ENCODE measurements at places on chromosomes 16 and 17.

GRCh38 chr17:82734987-82735866, at the start of gene FN3K:
TSS of gene FN3K (plus strand) at chr17:82735615. CDS start at chr17:82735637, 22 bp downstream.
- no peak for DNase-seq

GRCh38 chr16:57624806-57625500, 3.5 kb upstream of the ADGRG1 start:
- DNase-seq = no peak

DNA sequence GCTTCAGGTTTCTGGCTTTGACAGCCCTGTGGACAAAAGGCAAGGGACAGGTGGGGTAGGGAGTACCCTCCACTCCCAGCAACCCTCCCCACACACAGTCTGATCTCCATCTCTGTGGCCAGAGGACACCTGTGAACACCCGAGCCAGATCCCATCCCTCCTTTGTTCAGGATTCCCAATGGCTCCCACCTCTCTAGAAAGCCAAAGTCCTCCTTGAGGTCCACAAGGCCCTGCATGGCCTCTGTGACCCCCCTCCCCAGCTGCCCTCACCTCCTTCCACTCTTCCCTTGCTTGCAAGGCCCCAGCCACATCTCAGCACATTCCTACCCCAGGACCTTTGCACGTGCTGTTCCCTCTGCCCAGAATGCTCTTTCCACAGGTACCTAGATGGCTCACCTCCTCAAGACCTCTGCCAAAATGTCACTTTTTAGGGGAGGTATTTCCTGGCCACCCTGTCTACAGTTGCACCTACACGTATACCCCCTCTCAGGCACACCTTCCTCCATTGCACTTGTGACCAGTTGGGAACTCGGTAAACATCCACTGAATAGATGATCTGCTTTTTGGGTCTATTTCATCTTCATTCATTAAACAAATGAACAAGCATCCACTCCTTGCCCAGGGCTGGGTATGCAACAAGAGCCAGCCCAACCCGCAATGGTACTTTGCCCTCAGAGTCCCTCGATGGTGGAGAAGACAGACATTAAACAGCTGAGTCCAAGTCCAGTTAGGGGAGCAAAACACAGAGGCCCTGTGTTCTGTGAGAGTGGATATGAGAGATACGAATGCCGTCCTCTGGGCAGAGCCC, 107.0 kb downstream of the CRLF3 start:
- DNase-seq = no peak

GRCh38 chr17:67942810-67943209, 53.5 kb downstream of the C17orf58 start:
- no peak for DNase-seq

DNA sequence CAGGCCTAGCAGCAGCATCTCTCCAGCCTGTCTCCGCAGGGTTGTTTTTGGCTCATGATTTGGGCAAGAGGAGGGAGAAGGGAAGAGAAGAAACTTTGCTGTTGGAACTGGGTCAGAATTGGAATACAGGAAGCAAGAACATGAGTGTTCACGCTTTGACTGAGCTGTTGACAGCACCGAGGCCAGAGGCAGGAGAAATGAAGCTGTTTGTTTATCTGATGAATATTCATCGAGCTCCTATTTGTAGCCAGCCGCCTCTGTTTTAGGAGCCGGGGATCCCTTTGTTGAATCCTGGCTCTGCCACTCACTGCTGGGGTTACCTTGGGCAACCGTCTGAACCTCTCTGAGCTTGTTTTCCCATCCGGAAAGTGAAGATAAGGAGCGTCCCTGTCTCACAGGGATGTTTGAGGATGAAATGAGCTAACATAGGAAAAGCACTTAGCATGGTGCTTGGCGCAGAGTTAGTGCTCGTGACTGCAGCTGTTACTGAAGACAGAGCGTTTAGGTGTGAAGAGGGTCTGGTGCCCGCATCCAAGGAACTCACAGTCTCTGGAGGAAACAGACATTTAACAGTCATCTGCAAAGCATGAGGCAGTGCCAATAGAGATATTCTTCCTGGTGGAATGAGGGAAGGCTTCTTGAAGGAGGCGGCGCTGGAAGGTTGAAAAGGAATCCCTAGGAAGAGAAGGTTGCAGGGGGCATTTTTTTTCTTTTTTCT, 29.2 kb downstream of the RAP1GAP2 start:
- DNase-seq = no peak

GRCh38 chr17:20948984-20949777, 93.6 kb downstream of the USP22 start:
- DNase-seq = peak; percentile 30

- DNase-seq = no peak
Observed at GRCh38 chr17:34656801-34657200, 77.4 kb downstream of the TMEM132E start.

GRCh38 chr16:27199736-27200135, 3.6 kb upstream of the KDM8 start:
- no peak for DNase-seq

GRCh38 chr16:11609474-11610120, 22.9 kb upstream of the LITAF start:
- DNase-seq = no peak

- no peak for DNase-seq
Observed at GRCh38 chr17:43092901-43093300, 32.3 kb downstream of the BRCA1 start.

DNA sequence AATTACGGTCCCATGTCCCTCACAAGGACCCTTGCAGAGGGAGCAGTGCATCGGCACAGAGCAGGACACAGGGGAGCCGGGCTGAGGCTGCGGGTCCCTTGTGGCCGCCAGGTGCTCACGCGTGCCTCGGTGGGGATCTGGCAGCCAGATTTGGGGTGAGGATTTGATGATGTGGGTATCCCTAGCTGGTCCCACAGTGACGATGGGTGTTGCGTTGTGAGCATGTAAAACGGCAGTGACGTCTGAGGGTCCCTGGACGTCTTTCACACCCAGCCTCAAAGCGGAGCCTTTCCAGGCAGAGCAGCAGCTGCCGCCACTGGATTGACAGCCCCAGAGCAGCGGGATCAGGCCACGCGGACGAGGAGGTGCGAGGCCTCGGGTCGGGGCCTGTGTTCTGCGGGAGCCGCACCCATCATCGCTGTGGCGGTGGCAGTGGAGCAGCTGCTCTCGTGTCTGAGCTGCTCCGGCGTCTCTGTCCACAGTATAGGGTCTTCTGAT, 54.6 kb downstream of the WDR45B start:
- DNase-seq = no peak

DNA sequence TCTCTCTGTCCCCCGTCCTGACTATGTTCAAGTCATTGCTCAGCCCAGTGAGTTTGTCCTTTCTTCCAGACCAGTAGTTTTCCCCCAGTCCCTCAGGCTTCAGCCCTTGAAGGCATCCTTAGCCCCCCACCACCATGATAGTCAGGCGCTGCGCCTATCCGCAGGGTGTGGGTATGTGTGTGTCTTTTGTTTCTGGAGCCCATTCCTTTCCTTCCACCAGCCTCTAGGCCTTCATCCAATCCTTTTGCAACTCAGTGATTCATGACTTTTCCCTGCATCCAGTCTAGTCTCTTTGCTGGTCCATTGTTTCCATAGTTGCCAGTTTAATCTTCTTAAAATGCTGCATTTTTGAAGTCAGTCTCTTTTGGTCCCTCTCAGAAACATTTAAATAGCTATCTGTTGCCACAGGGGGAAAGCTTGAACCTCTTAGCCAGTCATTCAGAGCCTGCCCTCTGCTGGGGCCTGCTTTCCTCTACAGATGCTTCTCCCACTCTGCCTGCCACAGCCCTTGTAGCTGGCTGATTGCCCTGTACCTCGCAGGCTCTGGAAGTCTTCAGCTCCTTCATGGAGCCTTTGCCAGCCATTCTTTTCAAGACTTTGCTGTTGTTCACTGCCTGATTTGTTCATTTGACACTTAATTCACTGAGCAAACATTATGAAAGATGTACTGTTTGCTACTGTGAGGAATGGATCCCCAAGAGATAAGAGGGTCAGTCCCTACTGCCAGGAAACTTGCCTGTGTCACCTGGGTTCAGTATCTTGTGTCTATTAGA, 55.9 kb upstream of the ADCY7 start:
- DNase-seq = peak; percentile 33

- DNase-seq = no peak
Observed at GRCh38 chr17:73564843-73565242, 79.4 kb downstream of the SDK2 start.

DNA sequence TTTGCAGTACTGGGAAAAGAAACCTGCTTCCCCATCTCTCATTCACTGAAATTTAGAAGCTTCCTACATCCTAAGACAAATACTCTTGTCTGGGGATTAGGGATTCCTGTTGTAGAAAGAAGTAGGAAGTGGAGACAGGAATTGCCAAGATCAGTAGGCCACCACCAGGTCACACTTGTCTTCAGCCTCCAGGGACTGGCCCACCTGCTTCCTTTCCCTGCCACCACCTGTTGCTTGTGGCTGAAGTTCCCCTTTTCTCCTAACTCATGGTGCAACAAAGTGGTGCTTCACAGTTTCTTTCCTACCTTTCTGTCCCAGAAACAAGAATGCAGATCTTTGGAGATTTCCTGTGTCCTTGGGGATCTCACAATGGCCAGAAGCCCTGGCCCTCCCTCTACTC, 82.4 kb downstream of the WNT3 start:
- DNase-seq = no peak

- no peak for DNase-seq
Observed at GRCh38 chr17:61368832-61369450, 30.7 kb upstream of the TBX2 start.

DNA sequence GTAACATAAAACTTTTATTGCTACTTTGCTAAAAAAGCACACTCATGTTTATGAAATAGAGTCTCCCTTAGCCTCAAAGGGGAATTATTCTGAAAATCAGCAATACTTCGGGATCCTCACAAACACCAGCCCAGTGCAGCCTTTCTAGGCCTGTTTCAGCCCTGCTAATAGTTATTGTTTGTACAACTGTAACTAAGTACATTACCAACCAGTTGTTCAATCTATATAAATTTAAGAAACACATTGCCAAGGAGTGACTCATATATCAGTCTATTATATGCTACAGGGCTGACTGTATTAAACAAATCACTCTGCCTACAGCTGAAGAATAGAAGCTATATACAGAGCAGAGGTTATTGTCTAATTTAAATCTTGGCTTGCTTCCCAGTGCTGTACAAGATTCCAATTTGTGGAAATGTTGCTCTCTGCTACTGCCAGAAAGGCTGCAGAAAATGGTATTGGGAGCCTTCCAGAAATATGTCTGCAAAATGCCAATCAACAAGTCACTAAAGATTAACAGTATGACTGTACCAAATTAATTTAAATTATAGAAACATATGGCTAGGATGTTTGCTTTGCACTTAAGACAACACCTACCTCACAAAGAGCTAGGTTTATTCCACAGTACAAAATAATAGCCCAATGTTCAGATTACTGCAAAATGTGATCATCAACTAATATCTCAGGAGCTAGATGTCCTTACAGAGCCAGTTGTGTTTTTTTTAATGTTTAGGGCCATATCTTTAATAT, 49.7 kb downstream of the TOX3 start:
- DNase-seq = no peak

DNA sequence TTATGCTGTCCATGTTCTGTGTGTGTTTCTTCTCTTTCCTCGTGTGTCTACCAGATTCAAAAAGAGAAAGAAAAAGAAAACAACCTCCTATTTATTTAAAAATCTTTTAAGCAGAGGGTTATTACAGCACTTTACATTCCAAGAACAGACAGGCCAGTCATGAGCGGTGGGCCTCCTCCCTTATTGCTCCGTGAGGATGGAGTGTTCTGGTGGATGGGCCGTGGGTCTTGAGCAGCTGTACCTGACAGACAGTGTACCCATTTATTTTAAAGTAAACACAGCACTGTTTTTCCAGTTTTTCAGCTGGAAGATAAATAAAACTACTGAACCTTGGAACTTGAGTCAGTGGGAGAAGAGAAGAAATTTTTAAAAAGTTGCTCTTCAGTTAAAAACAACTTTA, 52.4 kb downstream of the WWP2 start:
- no peak for DNase-seq

DNA sequence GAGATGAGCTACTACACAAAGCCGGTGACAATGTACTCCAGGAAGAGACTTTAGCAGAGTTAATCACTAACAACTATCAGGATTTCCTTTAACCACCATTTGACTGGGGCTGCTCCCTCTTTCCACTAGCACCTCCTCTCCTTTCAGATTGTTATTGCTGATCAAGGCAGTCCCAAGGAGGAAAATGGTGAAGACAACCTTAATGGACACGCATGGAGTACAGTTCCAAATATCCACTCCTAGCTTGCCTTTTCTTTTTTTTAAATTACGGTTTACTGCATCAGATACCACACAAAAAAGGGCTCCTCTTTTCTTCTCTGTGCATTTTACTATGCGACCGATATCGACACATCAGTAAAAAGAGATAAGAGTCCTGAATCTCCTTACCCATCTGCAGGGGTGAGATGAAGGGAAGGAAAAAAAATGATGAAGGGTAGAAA, 30.9 kb downstream of the FAM222B start:
- DNase-seq = no peak

GRCh38 chr17:3213587-3213986, 6.1 kb downstream of the OR1A1 start:
- no peak for DNase-seq

- no peak for DNase-seq
Observed at GRCh38 chr17:72687886-72688285, 404.6 kb downstream of the SLC39A11 start.

DNA sequence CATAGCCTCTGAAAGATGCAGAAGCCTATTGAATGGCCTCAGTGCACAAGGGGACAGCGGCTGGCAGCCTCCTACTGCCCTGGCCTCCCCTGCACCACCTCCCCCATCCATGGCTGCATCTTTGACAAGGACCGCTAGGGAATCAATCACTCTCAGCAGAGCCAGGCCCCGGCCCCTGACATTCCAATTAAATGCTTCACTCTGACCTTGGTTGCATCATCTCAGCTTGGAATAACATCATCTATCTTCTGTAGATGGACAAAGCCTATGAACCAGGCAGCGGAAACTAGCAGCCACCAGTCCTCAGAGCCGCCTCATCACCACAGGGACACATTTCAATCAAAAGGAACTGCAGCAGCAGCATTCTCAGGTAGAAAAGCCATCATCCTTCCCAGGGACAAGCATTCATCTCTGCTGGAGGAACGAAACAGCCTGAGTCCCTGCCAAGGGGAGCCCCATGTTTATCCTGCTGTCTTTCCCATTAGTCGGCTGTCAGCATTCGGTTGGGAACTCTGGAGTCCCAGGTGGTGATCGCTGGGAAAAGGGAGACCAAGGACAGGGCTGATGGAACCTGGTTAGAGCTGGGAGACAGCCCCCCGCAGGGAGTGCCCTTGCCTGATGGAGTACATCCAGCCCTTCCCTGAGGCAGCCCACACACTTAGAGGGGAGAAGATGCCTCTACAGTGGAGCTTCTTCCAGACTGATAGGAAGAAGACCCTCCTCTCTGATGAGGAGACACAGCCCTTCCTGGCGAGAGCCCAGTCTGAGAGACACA, 11.5 kb upstream of the TMEM132E start:
- DNase-seq = no peak
